Stimulated activated CD8-positive, alpha-beta memory T cell treated with anti-CD3 and anti-CD28 coated beads, Interleukin-4, amount 100 ng/mL, for 4 hours (primary cell): ENCODE measurements at places on chromosomes 5 and 9.
A peak's percentile ranks its signal among the peaks of the same experiment; 100 is the strongest.

GRCh38 chr5:130687085-130687733, 477.8 kb downstream of the HINT1 start:
- no peak for DNase-seq

GRCh38 chr5:164597293-164597900, 1092.0 kb downstream of the MAT2B start:
- no peak for DNase-seq

- peak; percentile 56 for DNase-seq
Observed at GRCh38 chr9:128160603-128160987, 530 bp downstream of the BBLN start.

- no peak for DNase-seq
Observed at GRCh38 chr5:179624841-179625271, 1.4 kb upstream of the HNRNPH1 start.

DNA sequence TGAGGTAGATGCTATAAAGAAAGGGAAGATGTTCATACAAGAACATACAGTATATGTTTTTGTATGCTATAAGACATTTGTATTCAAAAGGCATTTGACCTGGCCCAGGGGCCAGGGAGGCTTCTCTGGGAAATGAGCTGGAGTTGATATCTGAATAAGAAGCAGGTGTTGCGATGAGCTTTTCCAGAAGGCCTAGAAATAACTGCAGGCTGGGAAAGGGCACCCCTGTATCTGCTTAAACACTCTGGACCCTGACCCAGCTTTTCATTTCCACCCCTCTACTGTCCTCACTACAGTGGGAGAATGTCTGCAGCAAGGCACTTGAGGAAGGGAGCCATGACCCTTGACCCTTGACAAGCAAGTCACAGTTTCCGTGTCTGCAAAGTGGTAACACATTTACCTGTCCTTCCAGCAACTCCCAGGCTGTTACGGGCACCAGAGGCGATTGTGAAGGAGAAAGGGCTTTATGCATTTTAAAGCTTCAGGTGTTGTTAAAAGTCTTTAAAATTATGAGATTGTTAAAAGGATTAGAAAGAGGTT, 88.2 kb upstream of the PANK3 start:
- no peak for DNase-seq

- no peak for DNase-seq
Observed at GRCh38 chr9:91395553-91396471, 27.8 kb downstream of the NFIL3 start.

- no peak for DNase-seq
Observed at GRCh38 chr9:4894076-4894475, 91.0 kb upstream of the JAK2 start.

- no peak for DNase-seq
Observed at GRCh38 chr5:126542441-126542840, 52.6 kb downstream of the ALDH7A1 start.

DNA sequence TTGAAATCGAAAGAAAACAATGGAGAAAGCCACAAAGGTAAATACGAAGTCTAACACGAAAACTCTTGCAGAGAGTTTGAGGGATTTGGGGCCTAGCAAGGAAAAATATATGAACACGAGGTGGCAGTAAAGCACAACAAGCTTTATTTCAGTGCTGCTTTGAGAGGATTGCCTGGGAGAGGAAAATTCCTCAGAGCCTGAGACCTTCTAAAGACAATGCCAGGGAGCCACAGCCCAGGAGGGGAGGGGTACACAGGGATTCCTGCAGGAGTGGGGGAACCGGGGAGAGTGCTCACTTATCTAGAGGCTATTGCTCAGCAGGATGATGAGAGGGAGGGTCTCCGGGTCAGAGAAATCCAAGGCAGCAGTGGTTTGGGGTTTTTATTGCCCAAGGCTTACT, 134.9 kb upstream of the ADCY2 start:
- DNase-seq = no peak

- DNase-seq = no peak
Observed at GRCh38 chr5:66440202-66440680, 156.0 kb upstream of the MAST4 start.

DNA sequence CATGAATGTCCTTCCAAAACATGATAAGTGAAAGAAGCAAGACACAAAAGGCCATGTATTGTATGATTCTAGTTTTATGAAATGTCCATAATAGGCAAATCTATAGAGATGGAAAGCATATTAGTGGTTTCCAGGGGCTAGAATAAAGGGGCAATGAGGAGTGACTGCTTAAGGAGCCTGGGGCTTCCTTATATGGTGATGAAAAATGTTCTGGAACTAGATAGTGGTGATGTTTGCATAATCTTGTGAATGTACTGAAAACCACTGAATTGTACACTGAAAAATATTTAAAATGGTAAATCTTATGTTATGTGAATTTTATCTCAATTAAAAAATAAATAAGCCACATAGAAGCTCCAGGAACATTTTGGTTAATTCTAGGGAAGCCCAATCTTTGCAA, 144.4 kb upstream of the ANKRD55 start:
- no peak for DNase-seq

DNA sequence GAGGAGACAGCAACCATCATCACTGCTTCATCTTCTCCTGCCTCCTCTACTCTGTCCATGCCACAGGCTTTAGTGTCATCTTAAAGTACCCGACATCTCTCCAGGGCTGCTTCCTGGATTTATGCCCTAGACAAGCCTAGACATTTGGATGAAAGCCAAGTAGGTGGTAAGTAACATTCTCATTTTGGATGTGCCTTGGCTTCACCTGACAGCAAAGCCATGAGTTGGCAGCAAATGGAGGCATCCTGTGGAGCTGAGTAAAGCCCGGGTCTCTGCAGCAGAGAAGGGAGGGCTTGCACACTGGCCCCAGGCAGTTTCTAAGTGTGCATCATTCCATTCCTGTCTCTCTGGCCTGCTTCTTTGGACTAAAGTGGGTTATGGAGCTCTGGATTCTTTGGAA, 299.1 kb downstream of the DMAC1 start:
- no peak for DNase-seq

DNA sequence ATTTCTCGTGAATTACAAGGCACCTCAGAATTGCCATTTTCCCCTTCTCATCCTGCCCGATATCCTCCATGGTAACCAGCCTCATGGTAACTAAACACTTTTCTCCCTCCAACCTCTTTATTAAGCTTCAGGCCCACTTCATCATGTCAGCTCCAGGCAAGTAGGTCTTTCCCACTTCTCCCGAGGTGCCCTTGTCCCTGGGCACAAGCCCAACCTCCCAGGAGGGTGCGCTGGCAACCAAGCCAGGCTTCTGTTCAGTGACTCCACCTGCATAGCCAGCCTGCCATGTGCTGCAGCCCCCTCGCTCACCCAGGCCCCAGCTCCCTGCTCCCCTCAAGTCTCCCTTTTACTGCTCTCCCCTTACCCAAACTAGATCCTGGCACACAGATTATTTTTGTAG, 47.4 kb upstream of the AFAP1L1 start:
- no peak for DNase-seq

GRCh38 chr5:171188016-171188415, 121.0 kb upstream of the TLX3 start:
- no peak for DNase-seq

DNA sequence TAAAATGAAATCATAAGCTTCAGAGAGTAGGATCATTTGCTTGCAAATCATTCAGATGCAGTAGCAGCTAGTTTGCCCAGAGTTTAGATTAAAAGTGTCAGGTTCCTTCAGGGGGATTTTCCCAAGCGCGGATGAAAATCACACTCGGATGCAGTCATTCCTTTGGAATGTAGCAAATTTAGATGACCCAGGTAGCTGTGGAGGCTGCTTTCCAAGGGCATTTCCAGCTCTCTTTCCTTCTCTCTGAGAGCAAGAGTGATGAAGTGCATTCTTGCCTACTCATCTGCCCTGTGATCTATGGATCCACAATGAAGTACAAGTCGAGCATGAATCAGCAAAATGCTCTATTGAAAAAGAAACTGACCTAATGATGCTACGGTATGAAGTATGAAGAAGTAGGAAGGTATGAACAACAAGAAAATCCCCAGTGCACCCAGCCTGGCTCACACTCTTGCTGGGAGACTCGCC, 200.2 kb downstream of the PLK2 start:
- DNase-seq = no peak

DNA sequence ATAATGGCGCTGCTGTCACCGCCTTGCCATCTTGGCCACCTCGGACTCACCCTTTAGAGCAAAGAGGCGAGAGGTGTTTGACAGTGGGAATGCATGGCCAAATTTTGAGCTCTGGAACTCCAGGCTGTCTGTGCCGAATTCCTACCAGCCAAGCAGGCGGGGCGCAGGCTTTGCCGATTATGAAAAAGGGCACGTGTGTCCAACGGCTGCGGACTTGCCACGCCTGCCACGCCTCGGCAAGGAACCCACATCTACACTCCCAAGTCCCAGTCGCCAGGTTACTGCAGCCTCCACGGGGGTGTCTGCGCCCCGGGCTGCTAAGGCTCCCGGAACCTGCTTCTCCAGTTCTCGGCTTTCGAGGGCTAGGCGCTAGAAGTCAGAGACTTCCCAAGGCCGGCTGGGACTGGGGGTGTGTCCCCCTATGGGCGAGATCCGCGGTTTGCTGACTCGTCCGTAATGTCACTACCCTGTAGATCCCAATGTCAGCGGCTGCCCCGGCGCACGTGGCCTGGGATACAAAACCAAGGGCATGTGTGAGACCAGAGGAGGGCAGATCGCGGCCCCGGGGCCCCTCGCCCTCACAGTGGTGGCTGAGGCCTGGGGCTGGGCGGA, 2.8 kb downstream of the NPR3 start:
- DNase-seq = no peak

DNA sequence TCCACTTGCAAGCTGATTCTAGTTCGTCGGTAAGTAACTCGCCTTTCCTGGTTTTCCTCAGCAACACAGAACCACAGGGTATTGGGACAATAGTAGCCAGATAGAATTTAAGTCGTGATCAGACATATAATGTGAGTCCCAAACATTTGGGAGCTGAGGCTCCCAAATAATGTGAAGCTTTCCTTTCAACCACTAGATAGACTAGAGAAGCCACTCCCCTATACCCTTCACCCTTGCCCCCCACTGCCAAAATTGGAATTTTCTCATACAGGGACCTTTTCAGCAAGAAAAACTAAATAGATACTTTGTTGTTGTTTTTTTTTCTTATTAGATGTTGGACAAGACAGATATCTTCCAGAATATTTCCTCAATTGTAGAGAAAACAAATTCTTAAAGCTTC, 1.9 kb downstream of the C6 start:
- no peak for DNase-seq

DNA sequence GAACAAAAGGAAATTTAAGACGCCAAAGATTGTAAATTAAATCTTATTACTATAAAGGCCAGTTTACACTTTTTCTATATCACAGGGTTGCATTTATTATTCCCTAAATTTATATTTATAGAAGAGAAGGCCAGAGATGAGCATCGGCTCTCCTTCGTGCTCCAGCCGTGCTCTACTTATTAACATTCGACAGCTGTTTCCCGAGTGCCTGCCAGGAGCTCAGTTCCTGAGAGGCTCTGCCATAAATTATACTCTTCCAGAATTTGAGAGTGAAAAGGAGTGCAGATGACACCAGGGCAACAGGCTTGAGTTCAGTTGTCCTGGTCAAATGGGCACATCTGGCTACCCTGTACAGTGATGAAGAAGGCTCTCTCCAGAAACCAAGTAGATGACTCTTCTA, 70.1 kb downstream of the PCSK5 start:
- no peak for DNase-seq

- no peak for DNase-seq
Observed at GRCh38 chr5:57705769-57706168, 223.2 kb upstream of the ACTBL2 start.

GRCh38 chr5:61670941-61671340, 338.9 kb downstream of the ZSWIM6 start:
- DNase-seq = no peak

GRCh38 chr9:114790521-114790920, 15.3 kb downstream of the TNFSF15 start:
- no peak for DNase-seq
